ENCODE measurements at places on chromosomes 7 and 10.

GRCh38 chr10:63579371-63580014 lies 58.3 kb downstream of the REEP3 start:
- DNase-seq: no peak

DNA sequence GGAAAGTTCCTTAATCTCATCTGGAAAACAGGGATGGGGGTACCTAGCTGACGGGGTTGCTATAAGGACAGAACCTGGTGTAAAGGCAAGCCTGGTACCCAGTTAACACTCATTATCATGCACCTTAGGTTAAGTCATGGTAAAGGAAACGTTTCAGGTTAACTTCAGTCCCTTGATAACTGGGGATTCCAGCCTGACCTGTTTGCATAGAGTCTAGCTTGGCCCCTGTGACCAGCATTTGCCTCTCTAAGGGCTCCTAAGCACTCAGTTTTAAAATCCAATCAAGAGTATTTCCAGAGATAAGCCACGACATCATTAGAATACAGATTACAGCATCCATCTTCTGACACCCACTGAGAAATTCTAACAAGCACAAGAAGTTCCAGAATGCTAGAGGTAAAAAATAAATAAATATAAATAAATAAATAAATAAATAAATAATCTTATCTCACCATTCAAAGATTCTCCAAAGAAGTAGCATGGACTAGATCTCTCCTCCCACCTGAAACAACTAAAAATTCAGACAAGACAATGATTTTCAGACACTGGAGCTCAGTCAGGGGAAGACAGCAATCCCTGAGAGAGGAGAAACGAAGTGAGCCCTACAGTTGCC lies 184.6 kb downstream of the KCNMA1 start:
- no peak for DNase-seq

- no peak for DNase-seq
These were observed 233.1 kb upstream of the IGFBP3 start for GRCh38 chr7:46153951-46154787.

GRCh38 chr10:119715628-119716505 lies 10.0 kb upstream of the INPP5F start:
- DNase-seq: no peak

GRCh38 chr10:129962872-129963640 lies 1.0 kb downstream of the EBF3 start:
- peak; percentile 85 for DNase-seq

DNA sequence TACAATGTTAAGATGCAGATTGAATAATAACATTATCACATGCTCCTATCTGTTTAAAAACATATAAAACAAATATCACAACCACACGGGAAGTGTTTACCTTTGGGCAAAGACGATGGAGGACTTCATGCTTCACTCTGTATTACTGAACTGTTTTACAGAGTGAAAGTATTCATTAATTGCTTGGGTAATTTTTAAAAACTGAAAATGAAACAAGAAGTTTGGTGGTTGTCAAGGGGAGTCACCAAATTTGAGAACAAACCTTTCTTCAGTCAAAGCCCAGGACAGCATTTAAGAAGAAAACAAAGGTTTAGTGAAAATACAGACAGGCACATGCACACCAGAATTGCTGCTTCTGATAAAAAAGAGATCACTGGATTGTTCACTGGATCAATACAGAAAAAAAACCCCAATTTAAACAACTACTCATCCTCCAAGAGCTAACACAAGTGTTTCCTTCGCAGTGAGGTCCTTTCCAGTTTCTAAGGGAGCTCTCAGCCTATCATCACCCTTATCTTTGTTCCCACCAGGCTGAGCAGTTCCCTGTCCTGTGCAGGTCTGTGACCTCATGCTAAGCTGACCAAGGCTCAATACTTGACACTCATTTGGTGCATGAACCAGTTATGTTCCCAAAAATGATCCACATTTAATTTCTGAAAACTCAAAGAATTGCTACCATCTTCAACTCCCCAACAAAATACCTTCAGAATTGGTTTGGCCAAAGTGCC lies 8.8 kb downstream of the PARP12 start:
- DNase-seq: no peak

DNA sequence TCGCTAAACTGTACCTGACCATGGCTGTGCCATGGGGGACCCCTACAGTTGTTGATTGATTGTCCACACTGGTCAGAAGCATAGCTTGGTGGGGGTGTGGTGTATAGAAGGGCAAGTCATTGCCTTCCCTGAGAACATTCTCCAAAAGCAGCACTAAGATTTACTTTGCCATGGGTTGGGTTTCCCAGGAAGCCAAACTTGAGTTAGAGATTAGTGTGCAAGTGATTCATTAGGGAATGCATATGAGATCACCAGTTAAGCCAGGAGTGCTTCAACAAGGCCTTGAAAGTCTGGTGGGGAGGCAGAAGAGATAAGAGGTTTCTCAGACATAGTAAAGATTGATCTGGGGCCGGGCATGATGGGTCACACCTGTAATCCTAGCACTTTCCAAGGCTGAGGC lies 21.4 kb upstream of the TPST1 start:
- DNase-seq: no peak

GRCh38 chr7:30734497-30734896 lies 17.4 kb upstream of the INMT start:
- DNase-seq: peak; percentile 51

DNA sequence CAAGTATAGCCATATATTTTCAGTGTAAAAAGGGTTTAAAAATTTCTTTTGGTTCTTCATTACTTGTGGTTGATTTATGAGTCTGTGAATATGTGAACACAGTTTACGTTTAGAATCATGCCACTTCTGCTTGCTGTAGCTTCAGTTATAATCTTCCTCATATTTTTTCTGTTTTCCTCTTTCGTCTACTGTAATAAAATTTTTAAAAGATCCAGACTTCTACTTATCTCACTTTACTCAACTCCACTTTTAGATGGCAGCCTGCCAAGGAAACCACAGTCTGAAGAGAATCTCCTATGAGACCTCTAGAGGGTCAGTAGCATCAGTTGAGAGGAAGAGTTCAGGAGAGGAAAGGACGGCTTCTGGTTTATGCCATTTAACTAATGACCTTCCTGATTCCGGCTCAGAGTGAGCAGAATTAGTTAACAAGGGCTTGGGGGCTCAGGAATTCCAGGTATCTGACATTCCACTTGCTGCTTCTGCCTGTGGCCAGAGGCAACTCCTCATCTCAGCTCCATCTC lies 21.4 kb downstream of the CREB5 start:
- no peak for DNase-seq

GRCh38 chr7:36949711-36950600 lies 225.7 kb upstream of the AOAH start:
- no peak for DNase-seq
